NCI-H774 (cell line): ENCODE measurements at places on chromosomes 7 and 10.

GRCh38 chr10:83957168-83957947, 182.0 kb upstream of the GHITM start:
- no peak for DNase-seq

GRCh38 chr10:32939296-32940111, 18.5 kb downstream of the ITGB1 start:
- no peak for DNase-seq

DNA sequence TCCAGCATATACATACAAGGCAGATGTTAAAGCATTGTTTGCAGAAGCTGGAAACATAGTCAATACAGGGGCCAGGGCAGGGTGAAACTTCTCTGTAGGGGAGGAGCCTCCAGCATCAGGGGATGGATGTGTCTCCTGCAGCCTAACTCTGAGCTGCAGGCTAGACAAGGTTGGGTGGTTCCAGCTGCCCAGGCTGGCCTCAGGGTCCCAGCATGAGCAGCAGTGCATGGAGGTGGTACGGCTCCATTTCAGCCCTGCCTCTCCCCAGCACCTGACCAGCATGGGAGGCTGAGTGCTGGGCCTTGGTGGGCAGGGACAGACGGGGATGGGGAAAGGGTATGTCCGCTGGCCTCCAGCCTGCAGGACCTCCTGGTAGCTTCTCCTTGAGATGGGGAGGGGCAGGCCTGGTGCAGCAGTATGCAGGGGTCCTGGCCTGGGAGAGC, 7.4 kb upstream of the TBRG4 start:
- DNase-seq: no peak

DNA sequence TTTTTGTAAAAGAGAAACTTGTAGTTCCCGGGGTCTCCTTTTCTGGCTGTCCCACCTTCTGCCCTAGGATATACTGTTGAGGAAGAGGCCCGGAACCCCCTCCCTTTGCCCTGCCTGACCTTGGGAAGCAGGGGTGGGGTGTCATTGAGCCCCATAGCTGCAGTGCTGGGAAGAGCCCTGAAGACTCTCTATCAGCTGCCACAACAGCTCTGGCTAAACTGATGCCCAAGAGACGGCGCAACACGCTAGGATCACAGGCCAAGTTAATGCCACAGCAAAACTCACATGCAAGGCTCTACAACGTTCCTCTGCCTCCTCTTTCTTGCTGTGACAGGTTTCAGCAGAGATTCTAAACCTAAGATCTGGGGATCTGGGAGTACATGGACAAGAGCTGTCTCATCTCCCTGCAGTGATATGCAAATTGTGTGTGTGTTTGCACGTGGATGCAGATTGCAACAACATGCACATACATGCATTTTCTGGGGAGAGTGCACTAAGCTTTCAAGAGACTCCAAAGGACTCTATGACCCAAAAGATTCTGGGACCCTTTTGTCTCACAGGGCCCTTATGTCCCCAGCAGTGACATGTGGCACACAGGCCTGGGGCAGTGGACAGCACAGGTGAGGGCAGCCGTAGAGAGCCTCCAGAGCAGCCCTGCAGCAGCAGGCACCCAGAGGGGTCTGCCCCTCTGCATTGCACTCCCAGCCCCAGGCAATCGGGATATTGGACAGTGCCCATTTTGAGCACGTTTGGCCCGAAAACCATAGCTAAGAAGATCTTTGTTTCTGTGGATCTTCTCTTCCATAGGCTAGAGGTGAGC, 2.5 kb downstream of the RASSF4 start:
- no peak for DNase-seq

GRCh38 chr10:62723375-62723774, 81.1 kb upstream of the ADO start:
- DNase-seq: no peak

DNA sequence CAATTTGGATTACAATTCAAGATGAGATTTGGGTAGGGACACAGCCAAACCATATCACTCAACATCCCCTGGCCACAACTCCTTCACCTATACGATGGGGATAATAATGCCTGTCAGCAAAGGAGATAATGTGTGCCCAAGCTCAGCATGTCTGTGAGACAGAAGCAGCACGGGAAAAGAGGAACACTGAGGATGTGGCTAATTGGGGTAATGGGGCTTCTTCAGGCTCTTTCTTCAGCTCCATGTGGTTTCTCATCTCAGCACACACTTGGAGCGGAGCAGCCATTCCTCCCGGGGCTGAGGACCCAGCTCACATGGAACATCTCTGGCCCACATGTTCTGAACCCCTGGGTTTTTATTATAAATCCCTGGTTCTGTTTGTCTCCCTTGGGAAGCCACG, 136.0 kb upstream of the NAMPT start:
- no peak for DNase-seq

DNA sequence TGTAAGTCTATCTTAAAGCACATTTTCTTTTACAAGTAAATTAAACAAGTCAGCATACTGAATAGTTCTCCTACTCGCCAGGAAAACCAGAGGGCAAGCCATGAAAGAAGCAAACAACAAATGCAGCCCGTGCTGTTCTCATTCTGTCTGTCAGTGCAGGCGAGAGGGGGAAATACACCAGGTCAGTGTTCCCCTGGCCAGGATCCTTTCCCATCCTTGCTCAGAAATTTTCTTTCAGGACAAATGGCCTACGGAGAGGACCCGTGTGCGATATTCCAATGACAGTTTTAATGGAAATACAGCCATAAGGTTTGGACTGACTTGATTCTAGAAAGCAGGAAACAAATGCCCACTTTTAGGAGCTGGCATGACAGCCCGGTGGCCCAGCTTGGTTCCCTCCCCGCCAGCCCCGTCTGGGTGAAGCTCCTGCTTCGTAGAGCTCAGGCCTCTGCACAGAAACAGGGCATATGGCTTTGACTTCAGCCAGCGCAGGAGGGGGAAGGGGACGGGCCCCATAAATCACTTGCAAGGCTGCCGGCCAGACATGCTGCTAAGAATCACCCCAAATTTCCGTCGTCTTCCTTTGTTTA, 67.8 kb downstream of the FRMD4A start:
- no peak for DNase-seq

- no peak for DNase-seq
Observed at GRCh38 chr10:51156926-51157325, 82.6 kb downstream of the PRKG1 start.

DNA sequence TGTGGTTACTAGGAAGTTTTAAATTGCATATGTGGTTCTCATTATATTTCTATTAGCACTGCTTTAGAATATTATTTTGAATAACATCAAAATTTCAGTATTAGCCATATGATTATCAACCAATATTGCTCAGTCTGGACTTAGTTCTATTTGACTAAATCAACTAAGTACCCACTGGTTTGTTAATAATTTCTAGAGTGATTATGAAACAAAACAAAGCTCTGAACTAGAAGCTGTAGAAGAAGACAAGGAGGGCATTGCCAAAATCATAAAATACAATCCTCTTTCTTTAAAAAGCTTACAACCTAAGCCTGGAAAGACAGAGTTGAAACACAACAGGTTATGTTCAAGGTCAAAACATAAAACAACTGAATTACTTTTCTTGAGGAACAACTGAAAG, 204.7 kb downstream of the KMT2C start:
- DNase-seq: no peak

DNA sequence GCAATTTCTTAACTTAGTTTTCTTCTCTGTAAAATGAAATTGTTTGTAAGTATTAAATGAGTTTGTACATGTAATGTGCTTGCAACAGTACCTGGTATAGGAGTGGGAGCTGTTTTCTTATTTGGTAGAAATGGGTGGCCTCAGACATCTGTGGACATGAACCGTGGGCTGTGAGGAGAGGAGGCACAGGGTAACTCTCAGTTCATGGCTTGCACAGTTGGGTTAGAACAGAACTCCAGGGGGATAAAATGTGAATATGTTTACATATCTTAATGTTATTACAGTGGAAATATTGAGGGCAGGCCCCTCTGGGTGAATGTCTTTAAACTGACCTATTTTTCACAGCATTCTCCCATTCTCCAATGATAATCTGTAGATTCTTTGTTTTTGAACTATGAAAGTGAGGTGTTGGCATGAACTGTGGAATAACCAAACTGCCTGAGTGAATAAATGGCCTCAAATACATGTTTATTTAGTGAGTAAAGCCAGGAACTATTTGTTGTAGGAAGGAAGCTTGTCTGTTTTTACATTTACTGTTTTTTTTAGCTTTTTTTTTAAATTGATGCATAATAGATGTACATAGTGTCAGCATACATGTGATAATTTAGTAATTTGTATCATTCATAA, 2.6 kb downstream of the ABCA13 start:
- DNase-seq: no peak

- no peak for DNase-seq
Observed at GRCh38 chr10:77619964-77620703, 17.5 kb downstream of the KCNMA1 start.

DNA sequence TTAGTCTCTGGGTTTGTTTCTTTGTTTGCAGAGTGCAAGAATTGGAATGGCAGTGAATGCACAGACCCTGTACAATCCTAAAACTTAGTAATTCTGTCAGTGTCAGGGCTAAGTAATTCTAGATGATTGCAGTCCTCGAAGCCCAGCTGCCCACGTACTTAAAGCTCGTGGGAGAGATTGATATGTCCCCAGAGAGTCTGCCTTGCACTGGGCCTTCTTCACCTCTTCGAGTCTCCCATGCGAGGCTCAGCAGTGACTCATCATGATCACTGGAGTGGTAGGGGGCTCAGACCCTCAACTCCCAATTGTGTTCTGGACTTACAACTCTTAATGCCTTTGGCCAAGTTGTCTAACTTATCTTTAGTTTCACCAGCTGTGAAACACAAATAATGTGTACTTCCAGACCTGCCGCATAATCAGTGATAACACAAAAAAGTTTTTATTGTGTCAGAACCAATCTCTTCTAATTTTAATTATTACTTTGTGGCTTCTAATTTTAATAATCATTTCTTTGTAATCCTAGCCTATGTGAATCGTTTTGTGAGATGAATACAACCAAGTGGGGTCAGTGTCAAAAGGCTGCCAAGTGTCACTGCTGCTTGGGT, 345.6 kb upstream of the LRGUK start:
- DNase-seq: no peak

DNA sequence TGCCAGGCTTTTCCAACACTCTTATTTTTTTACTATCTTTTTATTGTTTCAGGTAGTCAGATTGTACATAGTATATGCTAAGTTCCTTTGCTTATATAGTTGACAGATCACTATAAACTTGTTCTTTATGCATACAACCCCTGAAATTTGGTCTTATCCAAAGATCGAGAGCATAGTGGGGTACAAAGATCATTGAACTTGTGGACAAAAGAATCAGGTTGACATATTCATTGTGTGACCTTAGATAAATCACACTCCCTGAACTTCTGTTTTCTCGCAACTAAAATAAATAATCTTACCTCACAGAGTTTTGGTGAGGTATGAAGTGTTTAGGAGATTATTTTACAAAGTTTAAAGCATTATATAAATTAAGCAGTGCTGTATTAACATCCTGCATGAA, 22.1 kb downstream of the ZNF277 start:
- no peak for DNase-seq

- DNase-seq: no peak
Observed at GRCh38 chr10:23525406-23525805, 86.5 kb downstream of the OTUD1 start.

- DNase-seq: no peak
Observed at GRCh38 chr10:6124666-6125065, 35.8 kb downstream of the RBM17 start.

DNA sequence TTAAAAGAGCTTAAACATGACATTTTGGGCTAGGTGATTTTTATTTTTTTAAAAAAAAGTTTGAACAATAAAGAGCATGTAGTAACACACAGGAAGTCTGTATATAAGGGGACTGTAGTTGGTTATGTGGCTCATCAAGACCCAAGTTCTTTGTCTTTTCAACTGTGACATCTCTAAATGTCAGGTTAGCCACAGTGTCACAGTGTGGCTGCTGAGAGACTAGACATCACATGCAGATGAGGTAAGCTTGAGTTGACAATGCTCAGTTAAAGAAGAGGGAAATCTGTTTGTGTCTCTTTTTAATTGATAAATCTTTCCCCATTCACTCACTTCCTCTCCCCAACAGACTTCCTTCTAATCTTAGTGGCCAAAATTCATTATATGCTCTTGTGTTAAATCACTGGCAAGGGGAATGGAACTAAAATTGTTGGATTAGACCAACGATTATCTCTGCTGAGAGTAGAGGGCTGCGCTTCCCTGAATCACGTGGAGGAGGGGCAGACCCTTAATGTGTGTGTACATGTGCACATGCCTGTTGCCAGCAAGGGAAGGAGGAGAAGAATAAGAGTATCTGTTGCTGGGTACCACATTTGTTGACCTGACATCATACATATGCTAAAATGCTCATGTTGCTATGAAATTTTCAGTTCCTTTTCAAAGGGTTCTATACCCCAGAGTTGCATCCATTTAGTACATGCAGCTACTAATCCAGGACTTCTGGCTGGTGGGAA, 78.3 kb downstream of the MMRN2 start:
- DNase-seq: no peak

GRCh38 chr7:50739744-50740435, 42.8 kb downstream of the GRB10 start:
- peak; percentile 30 for DNase-seq

GRCh38 chr7:116971869-116972268, 18.6 kb downstream of the ST7 start:
- no peak for DNase-seq

DNA sequence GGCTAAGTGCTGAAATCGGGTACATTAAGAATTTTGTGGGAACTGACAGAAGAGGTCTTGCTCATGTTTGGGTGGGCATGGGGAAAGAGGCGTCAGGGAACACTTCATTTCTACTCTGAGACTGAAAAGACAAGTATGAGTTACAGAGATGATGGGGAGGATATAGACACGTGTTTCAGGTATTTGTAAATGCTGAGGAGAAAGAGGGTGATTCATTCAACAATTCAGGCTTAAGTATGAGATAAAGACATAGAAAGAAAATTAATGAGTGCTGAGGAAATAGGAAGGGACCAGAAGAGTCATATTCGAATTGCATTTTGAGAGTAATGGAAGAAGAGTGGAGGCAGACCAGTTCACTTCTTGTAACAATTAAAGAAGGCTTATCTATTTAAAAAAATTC, 143.6 kb downstream of the HBP1 start:
- no peak for DNase-seq

DNA sequence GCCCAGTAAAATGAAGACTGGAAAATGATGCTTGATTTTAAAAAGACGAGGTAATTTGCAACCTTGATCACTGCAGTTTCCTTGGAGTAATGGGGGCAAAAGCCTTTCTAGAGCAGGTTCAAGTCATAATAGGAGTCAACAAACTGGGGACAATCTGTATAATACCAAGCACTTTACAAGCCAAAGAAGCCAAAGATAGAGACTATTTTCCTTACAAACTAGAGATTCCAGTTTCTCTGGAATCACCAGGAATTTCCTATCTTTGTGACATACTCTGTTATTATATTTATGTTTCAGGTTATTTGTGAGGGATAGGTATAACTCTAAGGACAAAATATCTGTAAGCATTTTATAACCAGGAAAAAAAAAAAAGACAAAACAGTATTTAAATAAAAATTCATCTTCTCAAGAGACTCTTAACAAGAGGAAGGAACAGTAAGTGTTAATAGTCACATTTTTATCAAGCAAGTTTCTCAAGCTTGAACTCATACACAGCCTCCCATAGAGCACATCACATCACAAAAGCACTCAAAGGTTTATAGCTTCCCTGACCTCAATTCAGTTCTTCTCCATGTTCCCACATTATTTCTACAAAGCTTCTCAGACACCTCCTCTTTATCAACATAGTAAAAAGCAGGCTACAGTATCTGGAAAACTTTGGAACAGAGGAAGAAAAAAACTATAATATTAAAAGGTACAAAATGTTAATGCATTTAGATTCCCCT, 18.9 kb downstream of the JMJD1C start:
- DNase-seq: no peak

- no peak for DNase-seq
Observed at GRCh38 chr10:59234816-59235429, 58.5 kb downstream of the PHYHIPL start.

GRCh38 chr7:78073609-78074382, 275.2 kb downstream of the PHTF2 start:
- DNase-seq: peak; percentile 13
